ENCODE measurements at places on chromosomes 6 and 20.

GRCh38 chr6:82364087-82365015, 734 bp downstream of the TPBG start:
- DNase-seq, result no peak

DNA sequence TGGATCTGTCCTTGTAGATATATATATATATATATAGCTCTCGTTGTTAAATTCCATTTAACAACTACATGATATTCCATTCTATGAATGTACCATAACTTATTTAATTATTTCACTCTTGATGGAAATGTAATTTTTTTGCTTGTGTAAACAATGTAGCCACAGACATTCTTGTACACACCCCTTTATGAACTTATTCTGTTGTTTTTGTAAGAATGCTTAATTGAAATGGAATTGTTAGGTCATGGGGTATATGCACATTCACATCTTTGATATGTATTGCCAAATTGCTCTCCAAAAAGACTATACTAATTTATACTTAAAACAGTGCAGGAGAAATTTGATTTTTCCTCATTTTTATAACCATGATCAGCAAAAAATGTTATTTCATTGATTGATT, 67.2 kb downstream of the MAP3K4 start:
- DNase-seq, result no peak

- no peak for DNase-seq
Observed at GRCh38 chr6:5179917-5180316, 80.8 kb downstream of the LYRM4 start.

DNA sequence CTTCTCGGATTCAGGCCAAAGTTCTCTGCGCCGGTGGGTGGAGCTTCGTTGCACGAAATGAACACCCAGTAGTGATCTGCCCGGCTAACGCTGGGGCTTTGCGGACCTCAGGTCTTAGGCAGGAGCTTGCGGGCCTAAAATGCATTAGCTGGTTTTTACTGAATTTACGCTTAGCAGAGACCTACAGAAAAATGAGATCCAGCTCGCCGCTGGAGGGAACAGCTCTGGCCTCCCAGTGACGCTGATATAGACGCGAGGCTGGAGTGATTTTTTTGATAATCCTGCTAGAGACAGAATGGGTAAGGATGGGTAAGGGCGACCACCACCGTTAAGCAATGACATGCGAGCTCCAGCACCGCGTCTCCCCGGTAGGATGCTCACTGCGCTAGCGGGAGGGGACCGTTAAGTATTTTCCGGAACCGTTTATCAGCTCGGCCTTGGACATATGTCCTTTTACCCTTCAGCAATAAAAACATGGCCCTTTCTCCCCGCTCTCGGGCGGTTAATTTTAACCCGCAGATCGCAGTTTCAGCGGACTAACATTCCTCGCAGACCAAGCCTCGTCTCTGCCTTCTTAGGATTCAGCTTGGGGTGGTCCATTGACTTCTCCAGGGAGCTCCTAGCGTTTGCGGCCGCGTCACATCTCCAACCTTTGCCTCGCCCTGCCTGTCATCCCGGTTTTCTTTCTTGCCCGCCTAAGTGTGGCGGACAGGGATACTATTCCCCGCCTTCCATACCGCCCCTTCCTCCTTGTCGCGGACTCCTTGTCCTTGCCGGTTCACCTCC, 109.3 kb downstream of the GPX5 start:
- DNase-seq, result no peak

DNA sequence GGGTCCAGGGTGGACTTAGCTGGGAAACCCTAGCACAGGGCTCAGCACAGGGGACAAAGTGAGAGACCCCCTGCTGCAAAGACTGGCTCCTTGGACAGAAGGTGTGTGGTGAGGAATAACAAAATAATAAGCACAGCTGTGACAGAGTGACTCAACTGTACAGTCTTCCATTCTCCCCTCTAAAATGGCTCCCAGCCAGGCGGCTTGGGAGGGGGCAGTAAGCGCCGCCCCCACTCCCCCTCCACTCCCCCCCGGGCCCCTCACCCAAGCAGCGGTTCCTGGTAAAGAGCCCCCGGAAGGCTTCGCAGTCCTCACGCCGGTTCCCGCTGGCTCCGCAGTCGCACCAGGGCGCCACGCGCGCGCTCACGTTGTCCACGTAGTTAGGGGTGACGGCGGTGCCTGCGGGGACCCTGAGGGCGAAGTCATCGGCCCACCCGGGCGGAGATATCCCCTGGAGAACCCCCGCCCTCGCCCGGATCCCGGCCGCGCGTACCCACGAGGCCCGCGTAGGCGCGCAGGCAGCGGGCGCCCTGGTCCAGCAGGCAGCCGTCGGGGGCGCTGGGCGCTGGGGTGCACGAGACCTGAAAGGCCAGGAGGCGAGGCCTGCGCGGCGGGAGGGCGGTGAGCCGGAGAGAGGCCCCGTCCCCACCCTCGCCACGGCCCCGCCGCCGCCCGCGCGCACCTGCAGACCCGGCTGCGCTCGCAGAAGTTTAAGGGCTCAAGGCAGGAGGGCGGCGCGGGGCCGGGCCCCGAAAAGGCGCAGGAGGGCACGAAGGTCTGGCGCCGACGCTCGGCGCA, 2.7 kb downstream of the GFRA4 start:
- no peak for DNase-seq

DNA sequence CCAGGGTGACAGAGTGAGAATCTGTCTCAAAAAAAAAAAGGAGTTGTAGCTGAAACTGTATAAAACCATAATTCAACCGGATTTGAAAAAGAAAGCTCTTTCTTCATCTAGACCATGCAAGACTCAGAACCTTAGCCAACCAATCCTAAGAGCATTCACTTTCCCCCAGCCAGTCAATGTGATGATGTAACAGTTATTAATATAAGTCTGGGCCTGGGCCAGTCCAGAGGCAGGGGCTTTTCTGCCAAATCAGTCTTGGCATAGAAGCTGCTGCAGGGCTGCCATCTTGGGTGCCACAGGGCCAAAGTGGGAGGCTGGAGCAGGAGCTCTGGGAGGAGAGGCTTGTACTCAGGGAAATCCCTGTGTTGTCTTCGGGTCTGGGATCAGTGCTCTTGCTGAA, 288.4 kb downstream of the CLIC5 start:
- DNase-seq, result no peak

- no peak for DNase-seq
Observed at GRCh38 chr6:69729870-69730449, 66.8 kb downstream of the LMBRD1 start.

GRCh38 chr6:35258858-35259193, 709 bp upstream of the ZNF76 start:
- peak; percentile 4 for DNase-seq

GRCh38 chr6:33620158-33620855, 815 bp upstream of the ITPR3 start:
- peak; percentile 32 for DNase-seq

DNA sequence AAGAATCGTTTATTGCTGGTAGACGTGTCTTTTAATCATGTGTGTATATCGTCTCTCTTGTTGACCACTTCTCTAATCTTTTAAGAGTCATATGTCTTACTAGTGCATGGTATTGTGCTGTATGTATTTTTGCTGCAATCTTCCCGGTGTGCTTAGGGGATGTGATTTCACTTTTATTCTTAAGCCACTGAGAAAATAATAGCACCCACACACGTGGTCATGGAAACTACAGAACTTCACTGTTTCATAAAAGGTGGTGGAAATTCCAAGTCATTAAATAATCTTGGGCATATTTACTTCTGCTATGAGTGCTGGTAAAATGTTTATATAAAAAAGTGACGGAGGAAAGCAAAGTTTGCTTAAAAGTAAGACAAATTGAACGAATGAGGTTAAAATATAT, 3.0 kb upstream of the CDYL start:
- no peak for DNase-seq

- DNase-seq, result peak; percentile 38
Observed at GRCh38 chr20:43983359-43983758, 68.7 kb downstream of the TOX2 start.

DNA sequence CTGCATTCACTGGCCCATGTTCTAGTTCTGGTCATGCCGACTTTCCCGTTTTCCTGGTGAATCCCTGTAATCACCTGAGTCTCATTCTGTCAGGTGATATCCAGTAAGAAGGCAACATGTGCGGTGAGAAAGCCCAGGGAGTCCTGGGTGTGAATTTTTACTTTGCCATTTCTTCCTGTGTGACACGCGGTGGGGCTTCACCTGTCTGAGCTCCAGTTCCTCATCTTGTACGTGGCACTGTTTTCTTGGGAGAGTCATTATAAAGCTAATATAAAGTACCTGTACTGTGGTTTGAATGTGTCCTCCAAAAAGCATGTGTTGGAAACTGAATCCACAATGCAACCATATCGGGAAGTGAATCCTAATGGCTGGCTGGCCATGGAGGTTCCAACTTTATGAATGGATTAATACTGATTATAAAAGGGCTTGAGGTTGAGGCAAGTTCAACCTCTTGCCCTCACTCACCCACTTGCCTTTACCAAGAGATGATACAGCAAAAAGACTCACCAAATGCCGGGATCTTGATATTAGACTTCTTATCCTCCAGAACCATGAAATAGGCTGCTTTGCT, 5.1 kb downstream of the HLA-E start:
- DNase-seq, result no peak

GRCh38 chr6:106450653-106451052, 90.1 kb downstream of the CRYBG1 start:
- no peak for DNase-seq

DNA sequence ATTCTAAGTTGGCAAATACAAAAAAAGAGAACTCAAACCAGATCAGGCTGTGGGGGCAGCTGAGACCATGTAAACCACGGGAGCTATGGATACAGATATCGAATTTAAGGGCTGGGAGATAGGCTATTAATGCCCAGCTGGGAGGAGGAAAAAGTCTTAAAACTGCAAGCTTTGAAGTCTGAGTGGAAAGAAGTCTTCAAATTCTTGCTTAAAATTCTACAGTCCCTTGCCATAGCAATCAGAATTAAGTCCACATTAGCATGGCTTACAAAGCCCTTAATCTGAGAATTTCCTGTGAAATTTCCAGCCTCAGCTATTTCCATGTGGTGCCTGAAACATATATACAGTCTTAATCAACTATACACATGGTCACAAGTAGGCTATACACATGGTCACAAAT, 465.0 kb upstream of the HSF2 start:
- DNase-seq, result no peak

DNA sequence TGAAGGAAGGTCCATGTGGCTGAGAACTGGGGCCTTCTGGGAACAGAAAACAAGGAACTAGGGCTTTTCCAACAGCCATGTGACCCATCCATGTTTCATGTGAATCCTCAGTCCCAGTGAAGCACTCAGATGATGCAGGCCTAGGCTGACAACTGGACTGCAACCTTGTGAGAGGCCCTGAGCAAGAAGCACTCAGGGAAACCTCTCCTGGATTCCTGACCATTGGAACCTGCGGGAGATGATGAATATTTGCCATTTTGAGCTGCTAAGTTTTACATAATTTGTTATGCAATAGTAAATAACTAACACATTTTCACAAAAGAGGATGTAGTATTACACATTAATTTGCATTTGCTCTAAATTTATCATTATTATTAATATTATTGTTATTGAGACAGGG, 38.4 kb upstream of the HLA-G start:
- DNase-seq, result no peak

DNA sequence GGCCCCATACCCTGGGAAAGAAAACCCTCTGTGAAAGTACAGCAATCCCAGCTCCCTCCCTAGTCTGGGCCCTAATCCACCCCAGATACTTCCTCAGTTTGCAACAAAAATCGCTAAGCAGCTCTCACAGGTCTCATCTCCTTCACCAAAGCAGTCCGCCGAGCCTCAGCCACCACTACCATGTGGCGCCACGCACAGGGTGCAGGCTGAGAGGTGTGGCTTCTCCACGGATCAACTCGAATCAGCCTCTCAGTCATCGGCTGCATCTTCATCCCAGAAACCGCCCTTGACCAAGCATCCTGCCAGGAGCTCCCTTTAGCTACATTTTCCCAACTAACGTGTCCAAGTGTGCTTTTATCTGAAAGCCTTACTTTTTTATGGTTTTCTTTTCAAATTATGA, 50.7 kb downstream of the ANKRD60 start:
- no peak for DNase-seq

- no peak for DNase-seq
Observed at GRCh38 chr20:58596750-58597248, 54.3 kb upstream of the STX16 start.

DNA sequence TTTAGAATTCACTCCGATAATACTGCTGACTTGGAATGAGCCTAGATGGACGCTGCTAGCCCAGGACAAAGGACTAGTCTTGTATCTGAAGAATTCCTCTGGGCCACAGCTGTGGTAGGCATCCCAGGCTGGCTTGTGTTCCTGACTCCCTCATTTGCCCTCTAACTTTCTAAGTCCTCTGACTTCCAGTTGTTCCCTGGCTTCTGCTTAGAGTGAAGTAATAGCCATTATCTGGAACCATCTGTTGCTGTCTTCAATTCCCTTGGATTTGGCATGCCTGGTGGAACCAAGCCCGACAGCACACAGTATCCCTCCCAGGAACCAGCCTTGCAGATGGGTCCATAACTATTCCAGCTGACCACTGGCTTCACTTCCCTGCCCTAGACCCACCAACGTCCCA, 376.0 kb downstream of the SYNE1 start:
- no peak for DNase-seq

DNA sequence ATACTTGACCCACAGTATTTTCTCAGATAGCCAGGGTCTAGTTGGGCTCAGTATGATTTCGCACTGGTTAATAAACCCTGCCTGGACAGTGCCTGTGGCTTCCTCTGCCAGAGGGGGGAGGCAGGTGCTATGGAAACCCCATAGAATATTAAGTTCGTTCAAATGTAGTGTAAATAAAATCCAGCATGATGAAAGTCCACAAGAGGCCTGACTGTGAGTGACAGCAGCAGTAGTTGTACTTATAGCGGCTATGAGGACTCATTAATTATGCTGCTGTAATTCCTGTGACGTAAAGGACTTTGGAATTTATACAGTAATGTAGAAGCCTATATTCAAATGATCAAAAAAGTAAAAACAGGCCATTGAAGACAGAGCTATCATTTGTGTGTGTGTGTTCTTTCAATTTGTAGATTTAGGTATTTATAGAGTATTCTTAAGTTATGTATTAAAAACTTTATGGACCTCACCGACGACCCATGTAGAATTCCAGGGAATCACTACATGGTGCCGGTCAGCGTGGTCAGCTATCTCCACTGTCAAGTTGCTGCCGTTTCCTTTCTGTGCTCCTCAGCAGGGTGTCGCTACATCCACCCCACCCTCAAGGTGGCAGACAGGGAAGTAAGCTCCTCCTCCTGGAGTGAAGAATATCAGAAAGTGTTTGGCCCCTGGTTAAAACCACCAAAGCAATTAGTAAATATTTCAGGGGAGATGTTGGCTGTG, 10.0 kb downstream of the PYGB start:
- DNase-seq, result no peak

DNA sequence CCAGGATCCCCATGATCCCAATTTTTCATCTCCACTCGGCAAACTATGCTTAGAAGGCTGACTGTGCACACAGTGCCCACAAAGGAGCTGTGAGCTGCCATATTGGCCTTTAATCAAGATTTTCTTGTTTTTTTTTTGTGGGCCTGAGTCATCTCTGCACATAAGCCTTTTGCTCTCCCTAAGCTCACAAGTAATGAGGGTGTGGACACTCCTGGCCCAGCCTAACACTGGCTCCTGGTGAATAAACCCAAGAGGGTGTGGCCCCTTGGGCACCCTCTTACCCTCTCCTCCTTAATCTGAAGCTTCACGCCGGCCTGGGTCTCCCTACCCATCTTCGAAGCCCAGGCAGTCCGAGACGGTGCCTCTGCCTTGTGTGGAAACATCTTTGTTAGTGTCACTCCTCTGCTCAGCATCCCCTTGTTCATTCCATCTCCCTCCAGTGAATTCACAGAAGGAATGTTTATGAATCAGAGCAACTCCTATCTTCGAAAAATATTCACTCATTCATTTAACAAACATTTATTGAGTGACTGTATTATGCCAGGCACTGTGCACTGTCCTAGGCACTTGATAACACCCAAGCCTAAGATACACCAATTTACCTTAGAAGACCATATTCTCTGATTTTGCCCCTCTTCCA, 22.2 kb upstream of the MRPS10 start:
- no peak for DNase-seq

Data from stimulated activated CD4-positive, alpha-beta T cell treated with anti-CD3 and anti-CD28 coated beads, Interleukin-12 subunit alpha, Interleukin-12 subunit beta, amount 100 ng/mL, for 48 hours (primary cell).